ENCODE measurements at places on chromosomes 6 and 20.

DNA sequence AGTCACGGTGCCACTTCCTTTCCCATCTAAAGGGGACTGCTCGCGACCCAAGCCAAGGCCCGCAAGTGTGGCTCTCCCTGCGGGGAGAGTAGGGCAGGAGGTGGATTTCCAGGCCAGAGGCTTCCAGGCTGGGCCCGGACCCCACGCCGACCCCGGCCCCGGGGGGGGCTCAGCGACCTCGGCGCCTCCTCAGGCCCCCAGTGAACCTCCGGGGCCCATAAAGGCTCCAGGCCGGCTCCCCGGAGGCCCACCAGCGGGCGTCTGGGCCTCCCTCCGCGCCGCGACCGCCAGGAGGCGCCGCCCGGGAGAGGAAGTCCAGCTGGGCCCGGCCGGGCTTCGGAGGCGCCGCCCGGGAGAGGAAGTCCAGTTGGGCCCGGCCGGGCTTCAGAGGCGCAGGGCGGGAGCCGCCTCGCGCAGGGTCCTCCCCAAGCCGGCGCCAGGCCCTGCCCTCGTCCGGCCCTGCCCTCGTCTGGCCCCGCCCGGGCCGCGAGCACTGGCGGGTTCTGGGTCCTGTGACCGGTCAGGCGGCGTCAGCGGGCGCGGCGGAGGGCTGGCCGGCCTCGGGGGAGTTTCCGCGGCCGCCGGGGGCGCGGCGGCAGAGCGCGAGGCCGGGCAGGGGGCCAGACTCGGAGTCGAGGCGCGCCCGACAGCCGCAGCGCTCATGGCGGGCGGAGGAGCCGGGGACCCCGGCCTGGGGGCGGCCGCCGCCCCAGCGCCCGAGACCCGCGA, at the start of gene RAB32:
Gene RAB32, plus strand, starts transcription at position 623 of the 729 bp plus-strand sequence. Its CDS starts 39 bp downstream, at position 662.
- peak; percentile 13 for DNase-seq

- DNase-seq: no peak
These were observed 42.8 kb upstream of the RALGAPA2 start for GRCh38 chr20:20755231-20755630.

- no peak for DNase-seq
These were observed 306.8 kb upstream of the FOXQ1 start for GRCh38 chr6:1004885-1005630.

GRCh38 chr20:47208534-47209174, 147.8 kb downstream of the ZMYND8 start:
- no peak for DNase-seq

- DNase-seq: no peak
These were observed 229.8 kb downstream of the FRK start for GRCh38 chr6:115830895-115831294.

- DNase-seq: no peak
These were observed 67.3 kb downstream of the SCML4 start for GRCh38 chr6:107756660-107757355.

DNA sequence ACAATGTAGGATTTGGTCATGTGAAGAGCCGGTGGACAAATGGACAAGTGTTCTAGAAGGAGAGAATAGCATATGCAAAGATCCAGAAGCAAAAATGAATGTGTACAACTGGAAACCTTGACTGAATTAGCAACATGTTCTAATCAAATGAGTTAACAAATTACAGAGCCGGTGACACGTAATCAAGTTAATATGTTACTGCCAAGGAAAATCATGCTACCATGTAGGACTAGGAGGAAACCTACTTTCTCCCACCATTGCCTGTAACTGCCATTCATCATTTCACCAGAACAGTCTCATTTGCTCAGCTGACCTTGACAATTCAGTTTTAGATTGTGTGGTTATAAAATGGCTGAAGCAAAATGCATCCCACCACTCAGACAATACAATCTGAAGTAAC, 179.4 kb downstream of the KIF16B start:
- DNase-seq: no peak

GRCh38 chr6:104580452-104580851, 279.3 kb downstream of the HACE1 start:
- no peak for DNase-seq

- DNase-seq: no peak
These were observed 37.0 kb upstream of the PKHD1 start for GRCh38 chr6:52124126-52125121.

GRCh38 chr6:162488444-162488843, 239.1 kb downstream of the PRKN start:
- DNase-seq: no peak

DNA sequence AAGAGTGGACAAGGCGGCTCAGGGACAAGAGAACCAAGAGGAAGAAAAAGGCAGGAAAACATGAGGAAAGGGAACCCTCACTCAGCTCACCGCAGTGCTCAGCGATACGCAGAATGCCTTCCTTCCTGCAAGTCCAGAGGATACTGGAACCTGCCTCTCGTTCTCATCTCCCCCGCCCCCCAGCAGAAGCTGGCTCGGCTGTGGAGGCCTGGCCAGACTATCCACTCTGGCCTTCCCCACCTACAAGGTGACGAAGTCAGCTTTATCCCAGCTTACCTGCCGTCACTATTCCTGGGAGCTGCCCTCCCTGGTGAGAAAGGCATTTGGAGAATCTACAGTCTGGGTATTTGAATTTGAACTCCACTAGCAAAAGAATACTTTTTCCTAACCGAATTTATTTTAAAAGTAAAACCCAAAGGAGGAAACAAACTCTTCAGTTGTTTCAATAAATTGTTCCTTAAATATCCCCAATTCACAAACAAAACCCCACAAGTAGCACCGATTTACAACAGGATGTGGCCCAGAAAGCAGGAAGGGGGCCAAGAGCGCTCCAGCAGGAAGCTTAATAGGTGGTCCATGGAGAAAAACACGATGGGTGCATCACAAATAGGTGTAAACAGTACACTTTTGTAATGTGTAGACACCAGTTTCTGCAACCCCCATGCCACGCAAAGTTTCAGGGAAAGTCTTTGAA, 2.1 kb upstream of the DIDO1 start:
- no peak for DNase-seq

GRCh38 chr6:24223115-24223919, 97.3 kb downstream of the NRSN1 start:
- no peak for DNase-seq

DNA sequence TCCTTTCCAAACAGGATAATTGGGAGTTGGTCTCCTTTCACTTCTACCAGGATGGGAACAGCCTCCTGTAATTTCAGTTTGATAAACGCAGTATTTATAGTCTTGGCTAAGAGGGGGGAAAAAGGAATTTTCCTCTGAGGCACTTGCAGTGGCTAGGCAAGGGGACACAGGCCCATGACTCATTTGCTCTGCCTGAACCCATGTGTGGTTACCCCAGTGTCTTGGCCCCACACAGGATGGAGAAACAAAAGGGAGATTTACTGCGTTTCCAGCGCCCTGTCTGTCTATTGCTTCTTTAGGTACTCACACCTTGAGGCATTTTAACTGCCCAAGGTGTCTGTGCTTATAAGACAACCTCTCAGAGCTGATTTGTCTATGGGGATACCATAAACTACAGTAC, 74.8 kb upstream of the NEDD9 start:
- DNase-seq: no peak

DNA sequence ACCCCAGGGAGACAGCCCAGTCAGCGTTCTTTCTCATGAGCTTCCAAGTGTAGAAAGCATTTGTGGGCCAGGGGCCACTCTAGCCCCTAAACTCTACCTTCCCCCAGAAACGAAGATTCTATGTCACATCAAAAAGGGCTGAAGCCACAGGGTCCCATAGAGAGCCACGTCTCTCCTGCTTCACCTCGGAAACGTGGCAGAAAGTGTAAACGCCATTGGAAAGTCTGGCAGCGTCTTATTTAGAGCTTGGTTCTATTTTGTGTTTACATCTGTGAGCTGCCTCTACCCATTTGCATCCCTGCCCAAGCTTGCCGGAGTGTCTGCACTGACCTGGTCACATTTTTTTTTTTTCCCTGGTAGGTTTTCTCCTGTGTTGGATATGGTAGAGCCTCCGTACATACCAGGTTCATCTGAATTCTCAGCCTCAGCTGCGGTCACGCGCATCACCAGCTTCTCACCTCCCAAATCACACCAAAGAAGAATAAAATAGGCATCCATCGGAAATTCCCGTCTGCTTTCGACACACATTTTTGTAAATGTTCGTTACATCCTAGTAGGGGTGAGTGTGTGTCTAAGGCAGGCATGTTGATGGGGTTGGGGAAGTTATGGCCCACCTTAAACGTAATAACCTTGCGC, 62.6 kb downstream of the NPEPL1 start:
- DNase-seq: no peak

DNA sequence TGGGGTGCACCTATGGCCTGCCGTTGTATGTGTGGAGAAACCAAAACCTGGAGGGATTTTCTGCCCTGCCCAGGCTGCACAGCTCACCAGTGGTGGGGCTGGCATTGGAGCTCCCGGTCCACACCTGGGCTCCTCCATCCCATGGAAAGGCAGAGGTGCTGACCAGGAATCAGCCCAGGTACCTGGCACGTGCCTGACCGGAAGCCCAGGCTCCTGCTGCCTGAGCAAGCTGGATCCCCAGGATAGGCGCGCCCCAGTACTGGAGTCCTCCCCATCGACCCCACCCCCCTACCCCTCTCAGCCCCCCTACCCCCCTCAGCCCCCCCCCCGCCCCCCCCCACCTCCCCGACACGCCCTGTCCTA, 39.9 kb upstream of the HMGA1 start:
- DNase-seq: no peak

DNA sequence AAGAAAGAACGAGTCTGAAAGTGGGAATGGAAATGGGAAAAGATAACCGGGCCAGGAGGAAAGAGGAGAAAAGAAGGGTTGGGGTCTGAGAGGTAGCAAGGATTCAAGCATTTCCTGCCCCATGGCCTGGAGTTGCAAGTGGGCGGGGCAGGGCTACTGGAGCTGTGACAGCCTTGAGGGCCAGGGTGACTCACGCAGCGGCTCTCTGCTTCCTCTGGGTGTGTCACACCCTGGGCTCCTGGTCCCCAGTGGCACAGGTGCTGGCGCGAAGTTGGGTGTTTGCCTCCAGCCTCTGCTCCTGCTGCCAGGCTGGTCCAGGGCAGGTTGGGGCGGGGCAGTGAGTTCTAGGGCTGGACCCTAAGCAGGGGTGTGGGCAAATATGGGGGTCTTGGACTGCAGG, 3.3 kb upstream of the ULBP3 start:
- DNase-seq: peak; percentile 12

GRCh38 chr6:133410638-133411435, 169.7 kb downstream of the EYA4 start:
- DNase-seq: no peak

GRCh38 chr6:133978896-133979240, 25.8 kb downstream of the TBPL1 start:
- no peak for DNase-seq

DNA sequence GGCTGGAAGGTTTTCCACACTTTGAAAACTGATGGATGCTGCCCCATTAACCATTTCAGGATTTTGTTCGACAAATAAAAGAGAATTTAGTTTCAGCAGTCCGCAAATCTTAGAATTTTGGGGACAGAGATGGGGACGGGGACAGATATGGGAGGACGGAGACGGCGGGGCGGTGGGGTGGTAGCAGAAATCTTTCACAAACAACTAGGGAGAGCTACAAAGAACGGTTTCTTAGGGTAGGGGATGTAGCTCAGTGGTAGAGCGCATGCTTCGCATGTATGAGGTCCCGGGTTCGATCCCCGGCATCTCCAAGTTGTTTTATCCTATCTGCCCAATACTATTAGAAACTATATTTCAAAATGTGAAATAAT, 15.1 kb downstream of the HMGN4 start:
- peak; percentile 78 for DNase-seq

DNA sequence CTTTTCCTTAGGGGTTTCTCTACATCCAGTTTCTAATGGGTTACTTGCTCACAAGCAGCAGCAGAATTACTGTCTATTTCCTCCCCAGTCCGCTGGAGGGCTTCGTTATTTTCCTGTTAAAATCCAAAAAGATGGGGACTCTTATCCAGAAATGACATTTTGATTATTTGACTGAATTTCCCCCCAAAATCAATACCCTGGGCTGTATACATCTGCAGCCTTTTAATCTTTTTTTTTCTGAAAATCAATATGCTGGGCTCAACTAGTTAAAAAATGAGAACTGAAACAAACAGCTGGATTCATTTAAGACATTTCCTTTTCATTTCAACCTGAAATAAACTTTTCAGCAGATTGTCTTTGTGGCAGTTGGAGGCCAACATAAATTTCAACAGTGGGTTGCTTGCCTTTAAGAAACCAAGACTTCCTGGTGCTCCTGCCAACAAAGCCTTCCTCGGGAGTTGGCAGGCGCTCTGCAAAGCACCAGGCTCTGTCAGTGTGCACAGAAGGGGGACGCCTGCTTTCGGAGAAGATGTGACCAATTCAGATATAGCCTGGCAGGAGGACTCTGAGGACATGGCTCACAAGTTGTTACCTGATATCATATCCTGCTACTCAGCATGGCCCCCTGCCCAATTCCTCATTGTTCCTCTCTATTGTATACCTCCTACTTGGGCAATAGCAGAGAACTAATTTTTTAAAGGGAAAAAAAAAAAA, 204.7 kb upstream of the ARG1 start:
- DNase-seq: no peak

- no peak for DNase-seq
These were observed 638 bp downstream of the BLCAP start for GRCh38 chr20:37526839-37527637.

GRCh38 chr6:6365242-6365641, 44.8 kb upstream of the F13A1 start:
- DNase-seq: no peak

DNA sequence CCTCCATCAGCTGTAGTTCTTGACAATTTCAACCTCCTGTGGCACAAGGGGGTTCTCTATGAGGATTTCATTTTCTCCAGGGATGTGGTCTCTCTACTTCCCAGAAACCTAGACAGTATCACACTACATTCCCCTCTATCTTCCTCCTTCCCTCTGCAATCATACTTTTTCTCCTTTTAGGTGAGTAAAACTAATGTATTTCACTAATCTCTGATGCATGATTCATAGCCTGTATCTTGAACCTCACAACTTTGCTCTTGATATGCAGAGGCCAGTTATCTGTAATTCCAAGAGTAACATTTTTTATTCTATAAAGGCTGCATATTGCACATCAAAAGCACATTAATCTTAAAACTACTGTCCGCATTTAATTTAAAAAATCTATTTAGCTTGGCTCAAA, 449.6 kb downstream of the RFPL4B start:
- DNase-seq: no peak

DNA sequence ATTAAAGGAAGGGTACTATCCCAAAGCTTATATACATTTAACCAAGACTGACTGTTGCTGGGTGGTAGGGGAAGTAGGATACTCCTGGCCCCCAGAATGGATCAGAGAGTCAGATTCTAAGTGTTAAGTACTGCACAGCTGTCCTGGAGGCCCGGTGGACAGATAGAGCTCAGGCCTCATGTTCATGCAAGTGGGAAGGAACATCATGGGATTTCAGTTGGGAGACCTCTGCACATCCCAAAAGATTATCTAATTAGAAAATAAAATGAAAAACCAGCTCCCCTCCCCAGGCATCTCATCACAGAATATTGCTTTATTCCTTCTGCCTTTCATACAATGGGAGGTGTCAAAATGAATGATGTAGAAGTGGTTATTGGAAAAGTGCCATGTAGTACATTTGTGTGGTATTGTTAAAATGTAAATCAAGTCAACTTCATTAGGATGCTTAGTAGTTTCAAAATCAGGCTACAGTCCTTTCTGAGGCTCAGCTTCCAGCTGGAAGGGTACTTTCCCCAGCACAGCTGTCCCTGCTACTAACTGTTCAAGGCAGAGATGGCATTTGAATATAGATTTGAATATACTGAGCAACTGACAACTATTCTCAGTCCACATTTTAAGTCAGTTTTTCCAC, 82.9 kb downstream of the SLC35B3 start:
- DNase-seq: no peak

- no peak for DNase-seq
These were observed 179.9 kb upstream of the TAB2 start for GRCh38 chr6:149137594-149137993.

All from stimulated activated CD4-positive, alpha-beta T cell treated with anti-CD3 and anti-CD28 coated beads, Interleukin-4, amount 100 ng/mL, for 1 hour (primary cell).